Stomach (tissue), 19 donors: ENCODE measurements at places on chromosomes 3 and 15. TPM values are rescaled to one million over a fixed set of nuclear protein-coding genes. Genes with fewer than 3 reads are reported as not detected.

The RBMS3 gene
- 44.8 TPM for total RNA-seq

The ERC2 gene
- total RNA-seq: 1.8 TPM

The APEH gene
- 49.4 TPM for total RNA-seq

The GRIP2 gene
- total RNA-seq: 0.58 TPM

The ATXN7 gene
- 50.9 TPM for total RNA-seq

The GRAMD2A gene
- total RNA-seq: not detected

The C3orf70 gene
- 16.2 TPM for total RNA-seq

The NME9 gene
- not detected for total RNA-seq

The ETV5 gene
- total RNA-seq: 343 TPM

The EAF1 gene
- 1.8 TPM for total RNA-seq

The TMF1 gene
- 53.8 TPM for total RNA-seq

The MUC13 gene
- total RNA-seq: 16.5 TPM

The FBLN2 gene
- 8.0 TPM for total RNA-seq

The KLHL40 gene
- total RNA-seq: not detected

The PLA2G4D gene
- total RNA-seq: not detected

The GHSR gene
- not detected for total RNA-seq

The SKIC8 gene
- total RNA-seq: 58.4 TPM

The MCF2L2 gene
- total RNA-seq: not detected

The ROBO1 gene
- total RNA-seq: 5.4 TPM

The PARP15 gene
- total RNA-seq: 2.0 TPM

The ZIC4 gene
- not detected for total RNA-seq

The SYNPR gene
- 1.0 TPM for total RNA-seq

The DUOXA2 gene
- 1.3 TPM for total RNA-seq

The LAMB2 gene
- total RNA-seq: 315 TPM

The HES1 gene
- total RNA-seq: 43.1 TPM

The IFT122 gene
- 61.5 TPM for total RNA-seq

The MCCC1 gene
- total RNA-seq: 83.9 TPM

The ATP8B4 gene
- 3.5 TPM for total RNA-seq

The MOBP gene
- not detected for total RNA-seq

The TRIM59 gene
- total RNA-seq: 4.1 TPM

The RARRES1 gene
- total RNA-seq: 2.6 TPM

The AP2M1 gene
- 96.2 TPM for total RNA-seq

The HRG gene
- not detected for total RNA-seq

The LRRC34 gene
- 4.2 TPM for total RNA-seq

The FAIM gene
- total RNA-seq: not detected

The HCLS1 gene
- total RNA-seq: 115 TPM

The IL17RE gene
- 111 TPM for total RNA-seq

The CLDN11 gene
- not detected for total RNA-seq

The A4GNT gene
- 19.8 TPM for total RNA-seq

The RAB6B gene
- 0.89 TPM for total RNA-seq

The DNAH12 gene
- total RNA-seq: 8.2 TPM

The TMEM108 gene
- total RNA-seq: not detected

The MAGI1 gene
- 85.7 TPM for total RNA-seq

The SLC28A2 gene
- 1.8 TPM for total RNA-seq

The GOLGA8O gene
- total RNA-seq: not detected

The CGNL1 gene
- 22.6 TPM for total RNA-seq

The MRPL47 gene
- 5.8 TPM for total RNA-seq

The SLC9C1 gene
- not detected for total RNA-seq

The GP5 gene
- not detected for total RNA-seq

The GPR149 gene
- total RNA-seq: not detected

The CYP8B1 gene
- total RNA-seq: not detected

The GPR171 gene
- 24.6 TPM for total RNA-seq

The CHAC1 gene
- 4.2 TPM for total RNA-seq

The SPSB4 gene
- not detected for total RNA-seq

The VPS18 gene
- 15.4 TPM for total RNA-seq

The ZNF774 gene
- 2.9 TPM for total RNA-seq

The ATP13A4 gene
- 12.3 TPM for total RNA-seq

The IL17RB gene
- 3.5 TPM for total RNA-seq

The NPRL2 gene
- total RNA-seq: 26.3 TPM
